ENCODE measurements at places on chromosomes 6 and 20. TPM values are rescaled to one million over a fixed set of nuclear protein-coding genes. Genes with fewer than 3 reads are reported as not detected.
A peak's percentile ranks its signal among the peaks of the same experiment; 100 is the strongest.

DNA sequence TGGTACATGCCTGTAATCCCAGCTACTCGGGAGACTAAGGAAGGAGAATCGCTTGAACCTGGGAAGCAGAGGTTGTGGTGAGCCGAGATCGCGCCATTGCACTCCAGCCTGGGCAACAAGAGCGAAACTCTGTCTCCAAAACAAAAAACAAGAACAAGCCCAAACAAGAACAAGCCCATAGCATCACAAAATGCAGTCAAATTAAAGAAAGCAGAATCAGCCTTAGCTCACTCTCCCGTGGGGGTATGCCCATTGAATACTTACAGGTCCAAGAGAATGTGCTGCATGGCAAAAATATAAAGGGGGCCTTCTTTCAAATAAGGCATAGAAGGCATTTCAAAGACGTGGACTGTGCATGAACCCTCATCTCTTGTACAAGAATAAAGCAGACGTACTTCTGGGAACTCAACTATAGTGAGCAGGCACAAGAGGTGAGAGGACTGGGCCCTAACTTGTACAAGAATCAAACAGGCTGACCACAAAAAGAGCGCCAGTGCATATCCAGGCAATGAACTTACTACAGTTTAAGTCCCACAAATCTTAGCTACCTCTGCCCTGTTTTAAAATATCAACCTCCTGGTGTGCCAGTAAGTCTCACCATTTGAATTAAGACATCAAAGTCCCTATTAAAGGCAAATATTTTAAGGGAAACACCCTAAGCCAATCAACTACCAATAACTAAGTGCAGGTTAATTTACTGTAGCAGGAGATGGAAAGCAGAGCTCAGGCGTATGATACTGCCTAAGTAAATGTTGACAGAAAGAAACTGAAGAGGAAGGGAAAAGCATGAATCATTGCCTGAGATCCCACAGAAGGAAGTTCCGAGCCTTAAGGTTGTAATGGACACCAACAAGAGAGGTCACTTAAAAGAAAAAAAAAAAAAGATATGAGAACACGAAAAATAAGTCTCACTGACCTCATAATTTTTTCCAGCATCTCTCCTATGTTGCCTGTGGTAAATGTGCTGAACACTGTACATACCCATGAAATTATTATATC, 37.4 kb downstream of the TOMM6 start:
- no peak for DNase-seq
- no peaks in the 10 kb centered on the region for H3K27me3 ChIP-seq
- H3K27ac ChIP-seq: no peak overlapping the region
- H3K4me3 ChIP-seq: no peak overlapping the region
- peaks cover 6% of the 10 kb centered on the region for H3K4me1 ChIP-seq

GRCh38 chr20:2164966-2165365, 63.3 kb downstream of the STK35 start:
- H3K27me3 ChIP-seq: peaks cover 4% of the 10 kb centered on the region
- DNase-seq: no peak
- no peaks in the 10 kb centered on the region for H3K36me3 ChIP-seq
- no peaks in the 10 kb centered on the region for H3K4me1 ChIP-seq

- peaks cover 78% of the 10 kb centered on the region for H3K36me3 ChIP-seq
- H3K27ac ChIP-seq: no peak overlapping the region
- no peak for DNase-seq
- H3K27me3 ChIP-seq: no peaks in the 10 kb centered on the region
- no peaks in the 10 kb centered on the region for H3K4me1 ChIP-seq
Observed at GRCh38 chr20:50129662-50130355, 16.9 kb upstream of the UBE2V1 start.

DNA sequence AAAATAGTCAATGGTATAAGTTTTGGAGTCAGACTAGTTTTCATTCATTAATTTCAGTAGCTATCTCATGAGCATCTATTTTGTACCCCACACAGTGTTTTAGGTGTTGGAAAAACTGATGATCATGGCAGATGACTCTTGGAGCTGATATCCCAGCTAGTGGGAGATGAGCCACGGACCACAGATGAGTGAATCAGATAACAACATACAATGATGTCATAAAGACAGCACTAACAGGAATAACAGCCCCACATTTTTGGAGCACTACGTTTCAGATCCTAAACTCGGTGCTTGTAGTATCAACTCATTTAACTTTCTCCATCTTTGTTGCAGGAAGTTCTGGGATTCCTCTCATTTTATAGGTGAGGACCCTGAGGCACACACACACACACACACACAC, 67.8 kb upstream of the EDN3 start:
- no peak for DNase-seq
- no peaks in the 10 kb centered on the region for H3K36me3 ChIP-seq
- no peak overlapping the region for H3K4me3 ChIP-seq
- H3K27me3 ChIP-seq: peaks cover 14% of the 10 kb centered on the region

GRCh38 chr20:62364911-62365736, 2.0 kb downstream of the LAMA5 start:
- DNase-seq: peak; percentile 87
- peak overlapping the region; percentile 69 for H3K4me3 ChIP-seq
- H3K4me1 ChIP-seq: peaks cover 70% of the 10 kb centered on the region
- H3K36me3 ChIP-seq: no peaks in the 10 kb centered on the region
- H3K27ac ChIP-seq: peak overlapping the region; percentile 72
- no peaks in the 10 kb centered on the region for H3K27me3 ChIP-seq

DNA sequence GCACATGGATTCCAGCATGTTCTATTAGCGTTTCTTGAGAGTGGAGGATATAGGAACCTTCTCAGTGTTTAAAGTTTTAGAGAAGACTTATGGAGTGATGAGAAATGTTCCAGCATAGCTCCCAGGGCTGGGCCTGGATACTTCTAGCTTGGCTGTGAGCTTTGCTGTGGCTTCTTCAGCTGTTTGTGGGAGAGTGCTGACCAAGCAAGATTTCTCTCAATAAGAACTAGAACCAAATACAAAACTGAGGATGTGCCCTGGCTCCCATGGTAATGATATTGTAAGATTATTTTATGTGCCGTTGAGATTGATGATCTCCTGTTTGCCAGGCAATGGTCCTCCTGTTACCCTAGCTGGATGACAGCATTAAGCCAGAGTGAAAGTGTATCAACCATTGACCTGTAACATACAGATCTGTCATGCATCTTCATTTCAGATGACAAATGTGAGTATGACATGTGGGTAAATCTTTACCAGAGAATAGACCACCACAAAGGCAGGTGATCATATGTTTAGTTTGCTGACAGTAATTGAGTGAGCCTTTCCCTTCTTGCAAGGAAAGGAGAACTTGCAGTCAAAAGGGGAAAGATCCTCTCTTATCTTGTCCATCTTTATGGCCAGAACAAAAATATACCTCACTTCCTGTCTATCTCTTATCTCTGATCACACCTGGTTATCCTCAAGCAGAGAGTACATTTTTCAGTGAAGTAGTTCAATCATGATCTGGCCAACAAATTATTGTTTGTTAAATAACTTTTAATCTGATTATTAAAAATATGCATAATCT, 180.1 kb downstream of the SLC24A3 start:
- H3K27ac ChIP-seq: no peak overlapping the region
- H3K27me3 ChIP-seq: no peaks in the 10 kb centered on the region
- H3K4me1 ChIP-seq: no peaks in the 10 kb centered on the region
- DNase-seq: no peak

DNA sequence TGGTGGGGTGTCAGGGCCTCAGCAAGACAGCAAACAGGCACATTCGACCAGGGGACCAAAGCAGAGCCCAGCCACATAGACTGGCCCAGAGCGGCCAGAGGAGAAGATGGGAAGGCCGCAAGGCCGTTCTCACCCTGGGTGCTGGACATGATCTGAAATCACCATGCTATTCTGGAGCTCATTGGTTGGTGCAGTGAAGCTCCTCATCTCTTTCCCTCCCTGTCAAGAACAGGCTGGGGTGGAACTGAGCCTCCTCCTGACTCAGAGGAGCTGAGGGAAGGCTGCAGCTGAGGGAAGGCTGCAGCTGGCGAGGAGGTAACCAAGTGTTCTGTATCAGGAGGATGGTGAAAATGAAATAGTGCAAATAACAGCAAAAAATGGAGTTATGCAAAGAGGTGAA, 80.0 kb downstream of the AKAP7 start:
- no peak overlapping the region for H3K27ac ChIP-seq
- H3K27me3 ChIP-seq: no peaks in the 10 kb centered on the region
- peaks cover 18% of the 10 kb centered on the region for H3K4me1 ChIP-seq
- H3K36me3 ChIP-seq: no peaks in the 10 kb centered on the region

DNA sequence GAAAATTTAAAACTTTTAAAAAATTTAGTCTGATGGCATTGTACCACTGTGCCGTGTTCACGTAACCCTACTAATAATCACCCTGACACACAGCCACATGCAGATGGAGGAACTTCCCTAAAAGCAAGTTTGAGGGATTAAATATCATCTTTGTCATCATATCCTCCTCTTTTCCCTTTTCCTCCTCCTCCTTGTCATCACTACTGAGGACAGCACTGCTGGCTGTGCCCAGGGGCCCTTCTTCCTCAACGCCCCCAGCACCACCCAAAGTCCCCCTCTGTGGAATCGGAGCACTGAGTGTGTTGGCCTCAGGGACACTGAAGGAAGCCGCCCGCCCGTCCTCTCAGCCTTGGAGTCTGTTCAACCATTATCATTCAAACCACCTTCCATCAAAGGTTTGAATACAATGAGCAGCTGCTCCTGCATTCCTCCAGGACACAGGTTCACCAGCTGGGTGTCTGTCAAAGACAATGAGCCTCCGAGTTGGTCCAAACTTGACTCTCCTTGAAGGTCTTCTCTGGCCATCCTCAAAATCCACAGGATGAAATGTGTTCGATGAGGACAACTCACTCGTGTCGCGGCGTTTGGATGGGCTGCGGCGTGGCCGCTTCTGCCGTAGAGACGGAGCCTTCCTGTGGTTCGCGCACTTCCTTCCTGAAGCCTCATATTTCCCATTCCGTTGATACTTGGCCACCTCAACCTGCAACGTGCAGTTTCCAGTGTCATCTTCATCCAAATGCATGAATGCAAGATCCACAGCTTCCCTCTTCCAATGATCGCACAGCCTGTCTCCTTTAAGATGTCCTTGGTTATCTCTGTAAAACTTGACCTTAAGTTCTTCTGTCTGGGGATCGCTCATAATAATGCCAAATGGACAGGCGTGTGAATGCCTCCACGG, 23.3 kb downstream of the NQO2 start:
- H3K4me1 ChIP-seq: peaks cover 33% of the 10 kb centered on the region
- no peaks in the 10 kb centered on the region for H3K36me3 ChIP-seq
- H3K27ac ChIP-seq: peak overlapping the region; percentile 91
- no peaks in the 10 kb centered on the region for H3K27me3 ChIP-seq
- DNase-seq: no peak

The RIPOR3 gene
- 6.8 TPM for total RNA-seq

The ADNP gene
- 54.1 TPM for total RNA-seq

The PPP1R14C gene
- 10.0 TPM for total RNA-seq
